Midbrain (tissue), 1 donor: ENCODE measurements at places on chromosomes 6 and 20.

- no peak for DNase-seq
These were observed 15.2 kb downstream of the B4GALT5 start for GRCh38 chr20:49698477-49698876.

- DNase-seq, result no peak
These were observed 102.6 kb upstream of the TNFAIP3 start for GRCh38 chr6:137764464-137764863.

DNA sequence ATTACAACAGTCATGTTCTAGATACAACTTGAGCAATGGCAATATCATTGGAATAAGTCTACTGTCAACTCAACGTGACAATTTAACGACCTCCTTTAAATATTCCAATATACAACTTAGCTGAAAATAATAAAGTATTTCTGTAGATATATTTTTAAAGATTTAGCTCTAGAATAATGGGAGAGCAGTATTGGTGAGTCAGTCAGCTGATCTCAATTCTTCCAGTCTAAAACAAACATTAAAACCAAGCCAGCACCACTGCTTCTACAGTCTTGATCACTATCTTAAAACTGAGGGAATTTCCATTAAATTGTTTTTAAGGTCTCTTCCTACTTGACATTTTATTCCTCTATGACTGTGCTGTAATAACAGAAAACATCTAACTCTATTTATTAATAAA lies 38.2 kb downstream of the NOL7 start:
- DNase-seq, result no peak

GRCh38 chr6:170553534-170554012 lies 466 bp upstream of the PSMB1 start:
- DNase-seq, result peak; percentile 84

GRCh38 chr20:49247792-49248191 lies 28.6 kb downstream of the DDX27 start:
- no peak for DNase-seq

GRCh38 chr6:11428895-11429294 lies 108.7 kb upstream of the TMEM170B start:
- no peak for DNase-seq

DNA sequence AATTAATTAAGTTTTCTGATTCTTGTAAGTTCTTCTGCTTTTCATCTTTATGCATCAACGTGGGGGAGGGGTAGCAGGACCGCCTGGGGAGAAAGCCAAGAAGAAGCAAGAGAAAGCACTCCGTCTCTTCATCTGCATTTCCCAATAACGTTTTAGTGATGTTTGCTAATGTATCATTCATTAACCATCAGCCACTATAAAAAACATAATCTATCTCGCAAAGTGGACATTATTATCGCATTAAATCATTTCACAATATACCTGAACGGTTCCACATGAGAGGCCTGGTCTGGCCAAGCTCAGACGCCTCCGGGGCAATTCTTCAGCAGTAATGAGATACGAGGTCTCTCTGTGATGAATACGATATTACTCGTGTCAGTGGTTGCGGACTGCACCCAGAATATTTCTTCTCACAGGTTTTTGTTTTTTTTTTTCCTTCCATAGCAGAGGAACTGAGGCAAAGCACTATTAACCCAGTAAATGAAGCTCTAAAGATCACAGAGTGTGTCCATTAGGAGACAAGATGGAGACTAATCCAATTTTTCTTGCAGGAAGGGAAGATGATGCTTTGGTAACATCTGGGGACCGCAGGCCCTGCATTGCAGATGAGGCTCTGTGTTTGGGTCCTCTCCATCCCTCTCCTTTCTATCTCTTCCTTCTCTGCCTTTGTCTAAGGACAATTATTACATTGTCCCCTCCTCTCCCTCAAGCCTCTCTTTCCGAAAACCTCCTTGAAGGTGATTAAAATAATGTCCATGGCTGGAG lies 156.1 kb downstream of the SLC35B3 start:
- no peak for DNase-seq

- DNase-seq, result no peak
These were observed 48.5 kb upstream of the SSTR4 start for GRCh38 chr20:22986601-22987000.

GRCh38 chr6:53986165-53986720 lies 125.0 kb upstream of the MLIP start:
- peak; percentile 28 for DNase-seq

DNA sequence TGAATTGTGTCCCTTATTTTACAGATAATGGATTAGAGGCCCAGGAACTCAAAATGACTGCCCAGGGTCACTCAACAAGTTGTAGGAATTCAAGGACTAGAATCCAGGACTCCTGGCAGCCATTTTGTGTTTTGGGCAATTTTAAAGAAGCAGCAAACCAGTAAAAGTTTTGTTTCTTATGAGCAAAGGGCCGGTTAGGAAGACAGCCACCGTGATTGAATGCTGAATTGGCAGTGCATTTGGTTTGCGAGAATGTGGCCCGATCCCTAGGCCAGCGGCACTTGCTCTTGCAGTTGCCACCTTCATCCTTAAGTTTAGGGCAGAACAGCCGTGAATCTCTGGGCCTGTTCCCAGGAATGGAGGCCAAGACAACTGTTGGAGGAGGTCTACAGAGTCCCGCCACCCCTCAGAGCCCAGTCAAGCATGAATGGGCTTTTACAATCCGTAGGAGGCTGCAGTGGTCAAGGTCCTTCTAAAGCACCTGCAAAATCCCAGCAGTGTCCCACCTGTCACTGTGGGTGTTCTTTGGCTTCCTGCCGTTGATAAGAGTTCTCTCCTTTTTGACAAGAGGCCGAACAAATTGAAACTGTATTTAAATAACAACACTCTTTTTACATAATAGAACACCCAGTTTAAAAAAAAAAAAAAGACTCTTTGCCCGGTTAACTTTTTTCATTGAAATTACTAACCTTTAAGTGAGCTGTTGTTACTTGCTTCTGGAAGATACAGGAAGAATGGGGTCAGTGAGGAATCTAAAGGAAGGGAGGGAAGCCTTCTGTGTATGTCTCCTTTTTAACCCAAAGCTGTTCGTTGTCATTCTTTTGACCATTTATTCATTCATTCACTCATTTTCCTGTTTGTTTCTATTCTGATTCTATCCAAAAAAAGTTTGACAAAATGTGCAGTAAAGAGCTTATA lies 68.7 kb downstream of the PHACTR2 start:
- DNase-seq, result no peak
